MCF 10A (cell line): ENCODE measurements at places on chromosomes 6 and 20. TPM values are rescaled to one million over a fixed set of nuclear protein-coding genes. Genes with fewer than 3 reads are reported as not detected.
A peak's percentile ranks its signal among the peaks of the same experiment; 100 is the strongest.

LYRM4 gene
- 31.6 and 36.1 TPM in 2 replicates for total RNA-seq

SLC25A27 gene
- total RNA-seq: 21.7 and 36.9 TPM in 2 replicates

TREM2 gene
- total RNA-seq: 0.42 and 0.63 TPM in 2 replicates

HLA-DMA gene
- 2.4 and 2.9 TPM in 2 replicates for total RNA-seq

BTNL2 gene
- total RNA-seq: not detected in 2 replicates

SIRPD gene
- total RNA-seq: not detected in 2 replicates

CCR6 gene
- total RNA-seq: not detected in 2 replicates

MCHR2 gene
- not detected in 2 replicates for total RNA-seq

TEAD3 gene
- total RNA-seq: 11.1 and 13.3 TPM in 2 replicates

OSBPL2 gene
- total RNA-seq: 38.8 and 51.9 TPM in 2 replicates

DNA sequence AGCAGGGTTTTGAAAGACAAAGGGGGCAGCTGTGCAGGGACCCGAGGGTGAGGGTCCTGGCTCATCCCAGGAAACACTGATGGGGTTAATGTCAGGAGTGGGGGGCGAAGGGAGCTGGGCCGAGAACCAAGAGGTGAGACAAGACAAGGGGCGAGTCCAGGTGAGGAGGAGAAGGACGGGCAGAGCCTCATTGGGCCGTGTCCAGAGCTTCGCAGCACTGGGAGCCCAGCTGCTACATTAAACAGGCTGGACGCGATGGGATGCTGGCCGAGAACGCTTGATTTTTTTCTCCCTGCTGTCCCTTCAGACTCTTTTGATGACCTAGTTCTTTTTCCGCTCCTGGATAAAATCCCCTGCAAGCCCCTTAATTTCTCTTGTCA is 172.8 kb upstream of the SNX9 start:
- no peaks in the 10 kb centered on the region for H3K36me3 ChIP-seq
- H3K4me1 ChIP-seq: peaks cover 7% of the 10 kb centered on the region
- DNase-seq: no peak

DNA sequence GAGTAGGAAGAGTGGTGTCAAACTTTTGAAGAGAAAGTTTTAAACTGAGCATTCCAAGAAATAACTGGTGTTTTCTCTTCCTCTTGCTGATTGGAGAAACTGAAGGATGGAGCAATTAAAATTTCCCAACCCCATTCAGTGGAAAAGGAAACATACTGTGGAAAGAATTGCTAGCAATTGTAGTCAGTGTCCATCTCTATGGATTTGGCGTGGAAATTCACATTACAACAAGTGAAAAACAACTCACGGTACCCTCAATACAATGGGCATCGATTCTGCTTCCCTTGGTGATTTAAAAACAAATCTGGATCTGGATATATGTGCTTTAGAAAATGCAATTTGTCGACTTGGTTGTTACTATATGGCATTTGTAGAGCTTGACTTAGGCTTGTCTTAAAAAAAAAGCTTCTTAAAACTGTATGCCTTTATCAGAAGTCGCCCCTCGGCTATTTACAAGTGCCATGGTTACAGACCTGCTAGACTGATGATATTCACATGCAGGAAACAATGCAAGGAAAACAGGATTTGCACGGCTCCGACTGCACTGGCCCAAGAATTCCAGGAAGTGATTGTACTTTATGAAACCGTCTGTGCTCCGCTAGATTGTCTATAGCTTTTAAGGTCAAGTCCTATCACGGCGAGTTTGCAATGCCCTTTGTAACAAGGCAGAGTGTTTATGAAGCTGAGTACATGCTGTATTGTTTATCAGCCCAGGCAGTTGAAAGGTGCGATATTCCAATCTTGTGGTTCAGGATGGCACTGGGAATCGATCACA is 131.7 kb upstream of the PHACTR1 start:
- H3K36me3 ChIP-seq: no peaks in the 10 kb centered on the region
- H3K27ac ChIP-seq: no peak overlapping the region
- no peak overlapping the region for H3K4me3 ChIP-seq

DNA sequence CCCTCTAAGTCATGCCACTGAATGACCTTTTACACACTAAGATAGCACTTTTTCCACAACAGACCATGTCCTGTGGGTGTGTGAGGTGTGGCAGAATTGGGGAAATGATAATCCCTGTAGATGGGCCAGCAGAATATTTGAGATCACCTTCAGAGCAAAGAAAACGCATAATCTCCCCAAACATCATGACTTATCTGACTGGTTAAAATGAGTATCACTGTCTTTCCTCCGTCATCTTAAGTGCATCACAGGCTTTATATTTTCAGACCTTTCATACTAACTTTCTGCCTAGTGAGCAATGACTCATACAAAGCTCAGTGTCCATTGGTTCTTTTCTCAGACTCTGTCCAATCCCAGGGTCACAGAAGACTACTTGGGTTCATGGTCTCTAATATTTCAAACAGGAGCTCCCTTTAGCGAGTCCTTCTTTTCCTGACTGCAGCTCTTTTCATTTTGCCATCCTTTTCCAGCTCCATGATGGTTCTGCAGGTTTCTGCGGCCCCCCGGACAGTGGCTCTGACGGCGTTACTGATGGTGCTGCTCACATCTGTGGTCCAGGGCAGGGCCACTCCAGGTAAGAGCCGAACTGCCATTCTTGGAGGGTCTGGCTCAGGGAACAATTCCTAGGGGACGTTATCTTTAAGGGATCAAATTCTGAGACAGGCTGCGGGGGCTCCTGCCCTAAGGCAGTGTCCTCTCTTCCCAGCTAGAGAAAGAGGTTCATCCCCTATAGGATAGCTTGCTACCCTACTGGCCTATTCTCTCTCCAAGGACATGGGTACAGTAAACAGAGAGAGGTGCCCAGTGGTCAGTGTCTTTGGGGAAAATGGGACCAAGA is at the start of gene HLA-DPB1:
HLA-DPB1 (plus strand) TSS at position 423 of the 838 bp plus-strand sequence; CDS start at position 475, 52 bp downstream.
- DNase-seq: peak; percentile 64
- no peaks in the 10 kb centered on the region for H3K4me1 ChIP-seq
- no peak within 1 kb of the TSS for H3K27ac ChIP-seq
- H3K36me3 ChIP-seq: no peaks in the 10 kb centered on the region

DNA sequence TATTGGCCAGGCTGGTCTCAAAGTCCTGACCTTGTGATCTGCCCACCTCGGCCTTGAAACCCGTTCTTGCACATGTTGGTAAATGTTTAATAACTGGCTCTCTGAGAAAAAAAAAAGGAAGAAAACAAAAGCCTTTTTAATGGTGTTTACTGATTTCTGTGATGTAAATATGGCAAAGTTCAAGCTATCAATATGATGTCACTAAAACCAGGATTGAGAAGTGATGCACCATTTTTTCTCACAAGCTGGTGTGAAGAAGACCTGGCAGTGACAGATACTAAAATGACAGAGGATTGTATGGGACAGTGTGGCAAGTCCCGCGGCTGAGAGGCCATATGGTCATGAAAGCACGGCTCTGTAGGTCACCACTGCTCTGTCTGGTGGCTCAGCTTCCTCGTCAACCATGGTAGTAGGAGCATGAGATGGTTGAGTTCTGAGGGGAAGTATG is 196.3 kb upstream of the SUPT3H start:
- no peaks in the 10 kb centered on the region for H3K36me3 ChIP-seq
- DNase-seq: no peak
- no peaks in the 10 kb centered on the region for H3K27me3 ChIP-seq
- H3K4me1 ChIP-seq: peaks cover 8% of the 10 kb centered on the region

GRCh38 chr6:166194914-166195859 is 27.5 kb upstream of the TBXT start:
- H3K27me3 ChIP-seq: no peaks in the 10 kb centered on the region
- no peak for DNase-seq
- H3K36me3 ChIP-seq: no peaks in the 10 kb centered on the region
- no peaks in the 10 kb centered on the region for H3K4me1 ChIP-seq
- no peak overlapping the region for H3K27ac ChIP-seq

GRCh38 chr6:149330133-149330532 is 12.6 kb downstream of the TAB2 start:
- H3K4me3 ChIP-seq: no peak overlapping the region
- H3K27me3 ChIP-seq: no peaks in the 10 kb centered on the region
- H3K27ac ChIP-seq: no peak overlapping the region
- H3K36me3 ChIP-seq: no peaks in the 10 kb centered on the region
- peaks cover 60% of the 10 kb centered on the region for H3K4me1 ChIP-seq

DNA sequence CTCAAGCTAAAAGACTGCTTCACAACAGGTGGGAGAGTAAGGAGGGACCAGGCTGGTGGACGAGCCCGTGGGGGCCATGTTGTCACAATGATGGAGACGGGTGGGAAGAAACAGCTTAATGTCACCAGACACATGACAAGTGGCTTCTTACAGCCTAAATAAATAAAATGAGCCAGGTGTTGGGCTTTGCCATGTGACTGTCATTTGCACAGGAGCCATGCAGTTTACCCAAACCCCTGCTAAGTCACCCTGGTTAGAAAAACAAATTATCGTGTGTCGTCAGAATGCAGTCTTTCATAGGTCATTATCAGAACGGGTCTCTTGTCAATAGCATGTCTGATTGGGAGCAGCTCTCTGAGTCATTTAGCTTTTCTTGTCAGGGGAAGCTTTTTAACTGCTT is 18.5 kb downstream of the BTBD3 start:
- H3K4me1 ChIP-seq: no peaks in the 10 kb centered on the region
- H3K27me3 ChIP-seq: no peaks in the 10 kb centered on the region
- H3K27ac ChIP-seq: no peak overlapping the region
- H3K36me3 ChIP-seq: no peaks in the 10 kb centered on the region

- no peaks in the 10 kb centered on the region for H3K36me3 ChIP-seq
- no peak for DNase-seq
- no peak overlapping the region for H3K27ac ChIP-seq
- no peak overlapping the region for H3K4me3 ChIP-seq
Measured at GRCh38 chr6:71510856-71511255, 222.2 kb downstream of the OGFRL1 start.

DNA sequence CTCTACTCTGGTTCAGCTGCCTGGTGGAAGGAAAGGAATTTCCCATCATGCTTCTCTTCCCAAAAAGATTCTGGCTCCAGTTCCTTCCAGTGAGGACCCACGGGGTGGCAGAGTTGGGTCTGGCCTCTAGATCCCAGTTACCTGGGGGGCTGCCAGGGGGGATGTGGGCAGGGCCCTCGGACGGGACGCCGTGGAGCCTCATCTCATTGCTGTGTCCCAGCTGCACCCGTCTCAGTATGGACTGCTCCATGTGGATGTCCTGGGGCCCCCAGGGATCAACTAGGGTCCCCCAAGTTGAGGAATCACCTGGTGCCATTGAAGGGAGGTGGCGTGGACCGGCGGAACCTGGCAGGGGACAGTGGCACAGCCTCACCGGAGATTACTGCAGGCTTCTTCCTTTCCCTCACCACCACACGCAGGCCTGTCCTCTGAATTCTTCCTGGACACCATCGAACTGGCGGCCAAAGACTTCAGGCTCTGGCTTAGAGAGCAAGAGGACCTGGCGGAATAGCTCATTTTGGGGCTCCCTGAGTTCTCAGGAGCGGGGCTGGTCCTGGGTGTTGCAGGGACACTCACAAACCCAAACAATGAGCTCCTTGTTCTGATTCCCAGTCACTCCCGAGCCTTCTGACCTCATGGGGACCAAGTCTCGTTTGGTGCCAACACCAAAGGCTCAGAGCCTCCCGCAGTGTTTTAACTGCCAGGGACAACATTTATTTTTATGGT is 8.5 kb downstream of the ZBP1 start:
- H3K4me3 ChIP-seq: no peak overlapping the region
- no peak overlapping the region for H3K27ac ChIP-seq
- no peaks in the 10 kb centered on the region for H3K36me3 ChIP-seq
- H3K4me1 ChIP-seq: no peaks in the 10 kb centered on the region
- DNase-seq: no peak
- H3K27me3 ChIP-seq: peaks cover 46% of the 10 kb centered on the region

- H3K4me1 ChIP-seq: peaks cover 5% of the 10 kb centered on the region
- no peak for DNase-seq
- H3K27ac ChIP-seq: no peak overlapping the region
- H3K27me3 ChIP-seq: no peaks in the 10 kb centered on the region
- H3K4me3 ChIP-seq: no peak overlapping the region
Measured at GRCh38 chr6:35014341-35014740, 125.3 kb downstream of the ANKS1A start.

DNA sequence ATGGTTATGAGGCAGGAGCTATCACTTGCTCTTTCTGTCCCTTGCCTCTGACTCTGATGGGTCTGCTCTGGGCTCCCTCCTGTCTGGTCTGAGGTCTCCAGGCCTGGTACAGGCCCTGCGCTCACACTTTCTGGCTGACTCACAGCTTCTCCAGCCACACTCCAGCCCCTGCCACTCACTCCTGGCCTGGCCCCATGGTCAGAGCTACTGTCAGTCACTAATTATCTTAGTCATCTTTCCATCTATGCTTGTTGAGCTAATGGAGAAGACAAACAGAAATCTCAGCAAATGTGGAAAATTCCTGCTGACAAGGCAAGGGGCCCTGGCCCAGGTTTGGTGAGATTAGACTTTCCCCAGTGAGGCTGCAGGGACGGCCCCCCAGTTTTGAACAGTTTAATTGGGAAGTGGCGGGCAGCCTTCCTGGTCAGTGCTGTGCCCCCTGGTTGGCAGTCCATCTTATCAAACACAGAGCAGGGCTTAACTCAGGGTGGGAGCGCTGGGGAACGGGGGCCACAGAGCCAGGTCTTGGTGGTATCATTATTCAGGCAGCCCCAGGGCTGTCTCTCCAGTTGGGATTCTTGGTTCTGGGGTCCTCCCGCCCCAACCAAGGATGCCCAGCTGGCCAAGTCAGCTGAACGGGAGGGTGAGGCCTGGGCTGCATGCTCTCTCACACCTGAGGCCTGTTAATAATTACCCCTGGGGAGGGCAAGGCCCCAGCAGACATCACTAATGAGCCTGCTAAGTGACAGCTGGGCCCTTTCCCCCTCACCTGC is 63.4 kb downstream of the VEGFA start:
- H3K27ac ChIP-seq: no peak overlapping the region
- no peaks in the 10 kb centered on the region for H3K4me1 ChIP-seq
- no peaks in the 10 kb centered on the region for H3K36me3 ChIP-seq
- H3K4me3 ChIP-seq: no peak overlapping the region

- no peak overlapping the region for H3K4me3 ChIP-seq
- H3K4me1 ChIP-seq: peaks cover 44% of the 10 kb centered on the region
- DNase-seq: no peak
- H3K27me3 ChIP-seq: no peaks in the 10 kb centered on the region
- no peak overlapping the region for H3K27ac ChIP-seq
Measured at GRCh38 chr6:56375806-56376205, 128.4 kb upstream of the COL21A1 start.

DNA sequence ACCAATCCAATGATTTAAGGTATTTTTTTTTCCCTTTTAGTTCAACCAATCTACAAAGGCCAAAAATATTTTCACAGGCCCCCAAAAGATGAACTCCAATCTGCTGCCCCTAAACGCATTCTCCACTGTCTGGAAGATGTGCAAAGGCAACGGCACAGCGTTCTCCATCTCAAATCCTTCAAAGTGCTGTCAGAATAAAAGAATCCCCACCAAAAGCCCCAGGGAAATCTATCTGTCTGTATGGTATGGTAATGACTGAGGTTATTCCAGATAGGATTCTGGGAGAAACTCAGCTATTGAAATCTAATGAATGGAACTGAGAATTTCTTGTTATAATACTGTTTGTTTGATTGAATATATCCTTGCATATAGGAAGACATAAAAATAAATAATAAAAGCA is 217.8 kb upstream of the CCN2 start:
- DNase-seq: no peak
- no peak overlapping the region for H3K27ac ChIP-seq
- no peaks in the 10 kb centered on the region for H3K4me1 ChIP-seq

GRCh38 chr20:10626896-10627295 is 46.9 kb downstream of the JAG1 start:
- no peak overlapping the region for H3K4me3 ChIP-seq
- no peaks in the 10 kb centered on the region for H3K27me3 ChIP-seq
- H3K27ac ChIP-seq: peak overlapping the region; percentile 27
- DNase-seq: peak; percentile 86
